ENCODE measurements at places on chromosomes 7 and 10.

GRCh38 chr10:119199231-119199992, 8.0 kb upstream of the GRK5 start:
- no peak for DNase-seq

GRCh38 chr10:127990846-127991542, 84.1 kb downstream of the PTPRE start:
- no peak for DNase-seq

DNA sequence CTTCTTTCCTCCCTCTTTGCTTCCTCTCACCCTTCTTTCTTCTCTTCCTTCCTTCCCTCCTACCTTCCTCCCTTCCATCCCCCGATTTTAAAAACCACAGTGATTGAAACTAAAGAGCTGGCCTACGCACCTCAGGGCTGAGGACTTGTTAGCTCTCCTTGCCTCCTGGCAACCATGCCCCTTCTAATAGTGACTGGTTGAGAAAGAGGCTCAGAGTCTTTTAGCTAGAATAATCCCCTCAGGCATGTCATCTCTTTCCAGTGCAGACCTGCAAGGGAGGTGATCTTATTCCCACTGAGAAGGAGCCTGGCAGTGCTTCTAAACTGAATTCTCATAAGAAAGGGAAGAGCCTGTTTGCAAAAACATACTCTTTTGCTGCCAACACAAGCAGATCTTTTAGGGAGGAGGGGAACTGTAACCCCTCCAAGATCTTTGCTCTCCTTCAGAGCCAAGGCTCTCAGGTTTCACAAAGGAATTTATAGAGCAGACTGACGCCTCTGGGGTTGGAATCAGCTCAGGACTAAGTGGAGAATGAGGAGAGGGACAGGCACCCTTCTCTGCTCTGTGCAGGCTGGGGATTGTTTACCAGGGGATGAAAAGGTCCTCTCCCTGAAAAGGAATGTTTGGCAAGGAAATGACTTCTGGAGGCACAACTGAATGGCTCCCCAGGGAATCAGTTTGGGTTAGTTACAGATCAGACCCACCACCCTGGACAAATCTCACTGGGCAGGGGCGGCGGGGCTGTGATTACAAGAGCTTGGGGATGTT, 9.4 kb upstream of the ANKRD1 start:
- DNase-seq: no peak

GRCh38 chr7:2814186-2814945, 29.7 kb downstream of the GNA12 start:
- DNase-seq: no peak

DNA sequence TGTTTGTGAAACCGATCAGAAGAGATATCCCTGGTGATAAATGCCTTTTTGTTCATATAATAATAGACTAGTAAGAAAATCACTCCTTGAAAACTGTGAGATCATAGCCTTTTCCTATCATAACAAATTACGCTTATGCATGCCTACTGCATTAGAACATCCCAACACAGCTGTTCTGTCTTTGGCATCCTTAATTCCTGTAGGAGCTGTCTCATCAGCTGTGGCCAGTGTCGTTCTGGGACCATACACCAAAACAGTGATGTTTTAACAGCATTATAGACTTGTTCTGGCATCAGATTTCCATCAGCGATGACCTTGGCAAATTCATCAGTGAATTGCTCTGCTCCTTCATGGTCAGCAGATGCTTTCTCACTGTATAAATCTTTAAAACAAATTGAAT, 423.6 kb upstream of the LRGUK start:
- DNase-seq: no peak

DNA sequence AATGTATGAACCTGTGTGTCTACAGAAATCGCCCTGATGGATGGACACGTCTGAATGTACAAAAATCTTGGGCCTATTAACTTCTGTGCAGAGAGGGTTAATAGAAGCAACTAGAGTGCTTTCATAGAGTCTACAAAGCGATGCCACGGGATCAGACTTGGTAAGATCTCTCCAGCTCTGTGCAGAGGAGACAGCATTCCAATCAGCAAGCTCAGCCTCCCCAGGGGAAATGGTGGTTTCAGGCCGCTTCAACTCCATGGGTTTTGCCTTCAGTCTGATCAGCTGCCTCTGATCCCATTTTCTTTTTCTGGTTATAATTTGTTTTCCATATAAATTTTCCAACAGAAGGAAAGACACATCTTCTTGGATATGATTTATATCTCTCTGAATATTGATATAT, 35.1 kb upstream of the COBL start:
- DNase-seq: no peak

GRCh38 chr10:77698267-77698931, 60.8 kb upstream of the KCNMA1 start:
- DNase-seq: no peak

GRCh38 chr7:19333706-19334105, 188.5 kb upstream of the FERD3L start:
- DNase-seq: no peak

DNA sequence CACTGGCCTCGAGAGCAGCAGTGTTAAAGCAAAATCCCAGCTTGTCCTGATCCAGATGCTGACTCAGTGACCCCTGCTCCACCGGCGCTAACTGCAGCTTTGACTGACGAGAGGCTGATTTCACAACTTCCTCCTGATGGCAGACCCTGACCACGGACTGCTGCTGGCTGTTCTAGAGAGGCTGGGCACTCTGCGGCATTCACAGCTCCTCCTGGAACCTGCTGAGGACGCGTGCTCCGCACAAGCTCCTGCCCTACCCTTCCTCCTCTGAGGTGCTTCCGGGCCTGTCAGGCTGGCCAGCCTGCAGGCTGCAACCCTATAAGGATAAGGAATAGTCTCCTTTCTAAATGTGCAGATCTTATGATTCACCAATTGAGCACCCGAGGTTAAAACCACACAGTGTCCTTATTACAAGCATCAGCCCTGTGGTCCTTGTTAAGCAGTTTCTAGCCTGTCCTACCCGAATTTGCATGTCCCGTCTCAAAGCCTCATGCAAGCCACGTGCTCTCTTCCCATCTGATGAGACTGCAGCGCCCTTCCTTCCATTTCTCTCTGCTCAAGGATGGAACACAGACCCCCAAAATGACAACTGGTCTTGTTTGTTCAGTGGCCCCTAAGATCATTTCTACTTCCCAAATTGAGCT, 35.5 kb upstream of the NCAPG2 start:
- DNase-seq: no peak

- no peak for DNase-seq
Observed at GRCh38 chr10:88672041-88672440, 7.8 kb downstream of the LIPF start.

DNA sequence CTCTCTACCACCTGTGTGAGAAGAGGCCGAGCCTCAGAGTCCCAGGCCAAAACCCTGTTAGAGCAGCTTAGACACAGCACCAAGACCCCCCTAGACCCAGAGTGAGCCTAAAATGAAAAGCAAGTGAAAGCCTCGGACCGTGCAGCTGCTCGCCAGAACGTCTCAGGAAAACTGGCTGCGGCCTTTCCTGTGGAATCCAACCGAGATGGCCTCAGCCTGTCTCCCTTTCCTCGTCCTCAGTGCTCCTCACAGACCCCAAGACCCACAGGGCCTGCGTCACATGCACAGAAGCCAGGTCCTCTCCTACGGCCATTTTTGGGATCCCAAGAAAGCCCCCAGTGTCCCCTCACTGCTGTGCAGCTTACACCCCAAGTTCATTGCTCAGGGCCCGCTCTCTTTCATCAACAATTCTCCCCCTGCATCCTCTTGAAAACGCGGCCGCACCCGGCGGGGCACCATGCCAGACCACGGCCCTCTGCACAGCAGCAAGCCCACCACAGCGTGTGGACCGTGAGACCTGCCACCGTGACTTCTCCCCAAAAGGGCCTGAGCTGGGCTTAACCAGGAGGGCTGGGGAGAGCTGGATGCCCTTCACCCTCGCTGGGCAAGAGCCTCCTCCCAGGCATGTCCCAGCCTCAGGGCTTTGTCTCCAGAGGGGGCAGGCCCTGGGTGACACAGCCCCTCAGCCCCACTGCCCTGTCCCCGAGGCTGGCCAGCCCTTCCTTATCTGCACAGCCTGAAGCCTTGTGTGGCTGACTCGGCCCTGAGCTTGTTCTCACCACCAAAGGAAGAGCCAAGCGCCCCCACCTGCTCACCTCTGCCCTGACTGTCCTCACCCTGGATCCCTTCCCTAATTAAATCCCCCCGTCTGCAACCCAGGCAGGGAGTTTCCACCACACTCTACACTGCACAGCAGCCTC, 142.9 kb downstream of the PTPRN2 start:
- DNase-seq: no peak

- DNase-seq: no peak
Observed at GRCh38 chr7:49773218-49773935, at the start of gene VWC2. TSS of gene VWC2 (plus strand) at chr7:49773638. CDS start at chr7:49775436, 1,798 bp downstream.

DNA sequence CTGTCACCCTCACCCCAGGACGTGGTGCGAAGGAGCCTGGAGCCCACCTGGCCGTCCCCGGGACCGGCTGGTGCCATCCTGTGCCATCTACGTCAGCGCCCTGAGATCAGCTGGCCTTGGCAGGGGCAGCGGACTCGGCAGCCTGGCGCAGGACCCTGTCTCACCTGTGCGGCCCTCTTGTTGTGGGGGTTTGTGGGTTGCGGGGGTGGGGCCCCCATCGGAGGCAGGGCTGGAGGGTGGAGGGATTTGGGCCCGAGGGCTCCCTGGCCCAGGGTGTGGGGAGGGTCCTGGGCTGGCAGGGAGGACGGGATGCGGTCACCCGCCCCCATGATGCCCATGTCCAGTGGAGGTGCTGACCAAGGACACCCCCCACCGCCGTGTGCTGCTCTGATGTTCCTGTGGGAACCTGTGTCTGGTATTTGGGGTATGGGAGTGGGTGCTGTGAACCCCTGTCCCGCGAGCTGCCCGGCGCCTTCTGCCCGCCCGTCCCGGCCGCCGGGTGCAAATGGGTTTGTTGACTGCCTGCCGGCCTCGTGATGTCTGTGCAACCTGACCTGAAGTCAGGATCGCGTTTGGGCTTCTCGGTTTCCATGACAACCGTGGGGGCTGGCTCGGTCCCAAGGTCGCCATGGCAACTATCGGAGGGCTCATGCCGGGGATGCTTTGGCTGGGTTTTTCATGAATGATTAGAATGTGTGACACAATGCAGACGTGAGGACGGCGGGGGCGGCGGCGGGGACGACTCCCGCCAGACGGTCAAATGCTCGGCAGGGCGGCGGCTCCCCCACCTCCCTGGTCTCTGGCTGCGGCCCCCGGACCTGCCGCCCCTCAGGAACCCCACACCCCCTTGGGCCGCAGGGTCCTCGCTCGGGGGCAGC, 7.3 kb downstream of the MAFK start:
- no peak for DNase-seq

GRCh38 chr10:69839696-69840345, 38.1 kb downstream of the COL13A1 start:
- no peak for DNase-seq

GRCh38 chr10:92184977-92185376, 105.9 kb downstream of the CPEB3 start:
- DNase-seq: no peak

DNA sequence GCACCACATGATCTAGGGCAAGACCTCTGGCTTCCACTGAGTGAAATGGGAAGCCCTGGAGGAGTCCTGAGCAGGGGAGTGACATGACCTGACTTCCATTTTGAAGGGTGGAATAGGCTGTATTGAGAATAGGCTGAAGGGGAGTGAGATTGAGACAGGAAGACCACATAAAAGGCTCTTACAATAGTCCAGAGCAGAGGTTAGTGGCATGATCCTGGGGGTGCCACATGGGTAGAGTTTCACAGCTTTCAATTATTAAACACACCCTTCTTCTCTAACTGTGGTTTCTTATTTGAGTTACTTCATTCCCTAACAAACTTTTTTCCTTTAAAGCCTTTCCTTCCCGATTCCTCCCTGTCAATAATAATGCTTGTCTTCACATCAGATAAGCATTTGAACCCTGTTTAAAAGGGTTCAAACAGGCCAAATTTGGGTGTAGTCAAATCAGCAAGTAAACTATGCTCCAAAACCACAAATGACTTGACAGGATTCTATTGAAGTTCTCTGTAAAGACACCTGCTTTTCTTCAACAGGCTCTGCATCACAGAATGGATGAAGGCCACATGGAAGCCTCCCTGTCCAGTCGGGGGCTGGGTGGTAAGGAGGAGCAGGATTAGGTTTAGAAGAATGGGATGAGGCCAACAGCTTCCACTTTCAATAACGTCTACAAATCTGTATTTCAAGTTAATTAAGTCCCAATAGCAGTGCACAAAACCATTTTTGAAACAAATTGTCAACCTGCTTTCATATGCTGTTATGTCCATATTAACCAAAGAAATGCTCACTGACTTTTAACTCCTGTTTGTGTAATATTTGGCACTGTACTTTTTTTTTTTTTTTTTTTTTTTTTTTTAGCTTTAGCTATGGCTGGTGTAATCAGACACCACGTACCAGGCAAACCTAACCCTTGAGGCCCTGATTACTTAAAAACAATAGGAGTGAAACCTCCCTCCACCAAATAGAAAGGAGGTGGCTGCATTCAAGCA, 131.9 kb downstream of the NRCAM start:
- DNase-seq: no peak

- no peak for DNase-seq
Observed at GRCh38 chr10:7038416-7038815, 372.4 kb downstream of the SFMBT2 start.

DNA sequence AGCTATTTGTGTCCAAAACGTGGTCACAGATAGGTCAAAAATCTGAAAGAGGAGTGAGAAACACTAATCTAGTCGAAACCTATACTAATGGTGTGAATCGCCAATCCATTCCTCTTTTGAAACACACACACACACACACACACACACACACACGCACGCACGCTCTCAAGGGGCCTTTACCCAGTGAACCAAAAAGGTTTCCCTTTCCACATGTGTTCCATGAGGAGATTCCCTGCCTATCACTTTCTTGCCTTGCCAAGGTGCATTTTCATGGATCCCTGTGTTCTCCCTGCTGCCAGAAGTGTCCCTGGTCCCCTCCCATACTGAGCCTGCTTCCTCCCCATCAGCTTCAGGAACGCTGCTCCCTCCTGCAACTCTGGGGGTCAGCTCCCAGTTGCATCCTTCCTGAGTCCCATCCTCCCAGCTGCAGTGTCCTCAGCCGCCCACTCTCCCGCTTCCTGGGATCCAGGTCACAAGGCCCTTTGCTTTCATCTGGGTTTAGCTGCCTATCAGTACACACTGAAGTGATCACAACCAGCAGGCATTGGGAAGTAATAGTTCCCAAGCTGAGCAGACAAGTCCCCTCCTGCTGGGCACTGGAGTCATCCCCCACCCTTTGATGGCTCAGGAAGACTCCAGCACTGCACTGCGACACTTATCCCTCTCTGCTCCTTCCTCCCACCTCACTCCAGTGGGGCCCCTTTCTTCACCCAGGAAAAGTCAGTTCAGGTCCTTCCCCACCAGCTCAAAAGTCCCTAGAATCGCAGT, 49.2 kb upstream of the KCNMA1 start:
- DNase-seq: no peak

- DNase-seq: no peak
Observed at GRCh38 chr7:945556-946255, 8.8 kb downstream of the ADAP1 start.

- DNase-seq: no peak
Observed at GRCh38 chr7:129553899-129554461, 51.6 kb downstream of the SMKR1 start.

Measured in stimulated activated CD4-positive, alpha-beta T cell treated with anti-CD3 and anti-CD28 coated beads, Interleukin-1b, Interleukin-23, amount 100 ng/mL, for 1 hour (primary cell).